Parietal lobe (tissue), 2 donors: ENCODE measurements at places on chromosomes 11 and 22. TPM values are rescaled to one million over a fixed set of nuclear protein-coding genes. Genes with fewer than 3 reads are reported as not detected.

Gene OR8D1
- not detected for total RNA-seq

Gene TENM4
- 192 TPM for total RNA-seq

Gene CARD18
- total RNA-seq, result not detected

Gene SYT13
- 153 TPM for total RNA-seq

Gene CLTCL1
- 18.2 TPM for total RNA-seq

Gene UBASH3B
- total RNA-seq, result 25.7 TPM

Gene CREB3L1
- total RNA-seq, result 1.3 TPM

Gene BIRC3
- 0.63 TPM for total RNA-seq

Gene CADM1
- total RNA-seq, result 304 TPM

Gene LRRC74B
- total RNA-seq, result 0.31 TPM
